ENCODE measurements at places on chromosomes 2 and 18.

DNA sequence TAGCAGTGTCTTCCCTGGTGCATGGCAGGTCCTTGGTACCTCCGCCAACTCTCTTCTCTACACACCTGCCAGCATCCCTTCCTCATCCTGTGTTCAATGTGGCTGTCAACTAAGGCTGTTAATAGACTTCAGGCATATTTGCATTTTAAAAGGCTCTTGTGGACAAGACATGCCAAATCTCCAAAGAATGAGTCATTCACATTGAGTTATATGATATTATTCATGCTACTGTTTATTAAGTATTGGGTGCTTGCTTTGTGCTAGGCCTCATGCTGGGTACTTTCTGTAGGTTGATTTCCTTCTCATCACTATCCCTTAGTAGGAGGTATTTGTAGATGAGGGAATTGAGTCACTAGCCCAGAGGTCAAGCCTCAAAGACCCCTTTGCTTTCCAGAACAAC is 5.2 kb downstream of the MYO1B start:
- DNase-seq, result peak; percentile 48

DNA sequence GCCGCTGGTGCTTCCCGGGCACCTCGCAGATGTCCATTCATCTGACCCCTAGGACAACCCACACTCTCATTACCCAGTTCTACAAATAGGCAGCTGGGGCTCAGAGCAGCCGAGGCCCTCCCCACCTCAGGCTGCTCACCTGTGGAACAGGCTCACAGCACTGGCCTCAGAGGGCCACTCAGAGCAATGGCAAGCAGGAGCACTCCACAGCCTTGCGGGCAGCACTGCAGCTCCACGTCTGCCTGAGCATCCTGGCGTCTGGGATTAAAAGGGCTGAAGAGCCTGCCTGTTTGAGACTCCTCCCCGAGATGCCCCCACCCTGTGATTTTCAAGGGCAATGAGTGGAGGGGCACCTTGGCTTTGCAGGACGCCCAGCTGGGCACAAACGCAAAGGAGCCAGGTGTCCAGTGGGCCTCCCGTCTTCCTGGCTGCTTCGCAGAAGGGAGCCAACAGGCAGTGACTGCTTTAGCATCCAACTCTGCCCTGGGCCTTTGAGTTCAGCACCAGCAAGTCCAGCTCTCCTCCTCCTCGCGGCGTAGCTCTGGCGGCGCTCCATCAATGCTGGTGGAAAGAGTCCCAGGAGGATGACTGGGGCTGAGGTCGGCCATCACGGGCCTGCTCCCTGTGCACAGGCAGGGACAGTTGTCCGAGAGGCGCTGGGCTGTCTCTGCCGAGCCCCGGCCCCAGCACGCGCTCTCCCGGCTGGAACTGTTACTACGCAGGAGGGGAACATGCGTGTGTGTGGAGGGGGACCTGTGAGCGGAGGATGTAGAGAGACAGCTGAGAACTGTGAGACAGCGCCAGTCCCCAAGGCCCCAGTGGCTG is 297.2 kb downstream of the NDUFA10 start:
- no peak for DNase-seq

GRCh38 chr2:9390991-9391390 is 32.3 kb downstream of the ITGB1BP1 start:
- no peak for DNase-seq

- DNase-seq, result peak; percentile 97
These were observed 57.4 kb downstream of the RHBDD1 start for GRCh38 chr2:226893216-226893615.

DNA sequence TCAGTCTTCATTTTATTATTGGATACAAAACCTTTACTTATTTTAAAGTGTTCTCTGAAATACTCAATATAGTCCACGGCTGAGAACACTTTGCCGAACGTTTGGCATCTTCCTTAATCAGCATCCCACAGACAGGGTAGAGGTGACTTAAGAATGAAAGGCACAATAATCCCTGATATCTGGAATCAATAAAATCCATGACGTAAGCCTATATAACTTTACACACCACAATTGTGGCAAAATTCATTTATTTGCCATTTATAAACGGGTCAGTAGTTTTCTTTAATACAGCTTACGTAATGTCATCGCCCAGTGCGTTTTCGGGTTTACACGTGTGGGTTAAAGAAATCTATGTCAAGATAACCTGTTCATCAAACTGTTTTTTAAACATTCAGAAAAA is 1.3 kb downstream of the MGAT4A start:
- DNase-seq, result no peak

DNA sequence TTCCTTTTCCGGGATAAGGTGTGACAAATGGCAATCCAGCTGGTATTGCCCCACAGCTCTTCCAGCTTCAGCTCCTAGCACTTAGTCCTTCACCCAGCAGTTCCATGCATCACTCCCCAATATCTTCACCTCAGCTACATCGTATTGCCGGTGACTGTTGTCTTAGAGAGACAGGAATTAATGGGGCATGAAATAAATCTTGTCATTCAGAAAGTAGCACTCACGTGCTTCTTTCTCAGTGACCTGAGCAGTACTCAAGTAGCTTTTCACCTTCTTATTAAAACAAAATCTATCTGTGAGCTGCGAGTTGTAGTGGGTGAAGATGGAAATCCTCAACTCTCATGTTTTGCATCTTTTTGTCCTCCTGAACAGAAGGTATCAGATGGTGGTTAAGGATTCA is 72.8 kb downstream of the PTH2R start:
- DNase-seq, result no peak

- DNase-seq, result peak; percentile 46
These were observed 132.5 kb downstream of the SPHKAP start for GRCh38 chr2:228048838-228049490.

- no peak for DNase-seq
These were observed 57.7 kb downstream of the ASAP2 start for GRCh38 chr2:9264301-9264700.

DNA sequence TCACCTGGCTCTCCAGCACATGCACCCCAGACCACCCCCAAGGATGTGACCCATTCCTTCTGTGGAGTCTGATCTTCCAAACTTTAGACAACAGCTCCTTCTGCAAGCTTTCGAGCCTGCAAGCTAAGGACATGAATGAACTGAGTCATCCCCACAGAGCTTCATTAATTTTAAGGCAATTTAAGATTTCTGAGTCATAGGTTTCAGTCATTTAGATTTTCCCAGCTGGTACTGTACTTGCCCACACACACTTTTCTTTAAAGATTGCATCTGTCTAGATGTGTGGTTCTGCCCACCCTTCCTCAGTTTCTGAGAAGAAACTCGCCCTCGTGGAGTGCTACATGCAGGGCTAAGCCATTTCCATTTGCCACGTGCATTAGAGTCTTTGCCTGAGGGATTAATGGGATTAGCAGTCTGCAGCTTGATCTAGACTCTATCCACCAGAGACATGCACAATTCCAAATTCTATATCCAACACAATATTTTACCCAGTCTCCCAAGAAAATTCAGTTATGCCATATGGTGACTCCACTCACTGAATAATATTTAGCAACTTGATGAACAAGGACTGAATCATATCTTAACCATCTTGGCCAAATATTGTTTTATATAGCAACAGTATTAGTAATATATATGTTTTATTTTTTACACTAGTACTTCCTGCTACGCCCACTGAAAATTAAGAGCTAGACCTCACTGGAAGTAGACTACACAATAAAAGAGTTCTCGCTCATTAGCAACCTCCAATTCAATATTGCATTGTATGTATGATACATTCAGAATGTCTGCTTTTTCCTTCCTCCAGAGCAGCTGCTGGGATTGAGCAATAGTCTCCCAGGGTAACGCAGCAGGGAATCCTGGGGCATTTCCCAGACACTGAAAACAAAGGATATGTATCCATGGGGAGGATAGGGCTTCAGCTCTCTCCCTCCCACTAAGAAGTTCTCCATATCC is 14.3 kb upstream of the TRIB2 start:
- peak; percentile 91 for DNase-seq

GRCh38 chr2:48131539-48132270 is 225.4 kb upstream of the FBXO11 start:
- peak; percentile 81 for DNase-seq

DNA sequence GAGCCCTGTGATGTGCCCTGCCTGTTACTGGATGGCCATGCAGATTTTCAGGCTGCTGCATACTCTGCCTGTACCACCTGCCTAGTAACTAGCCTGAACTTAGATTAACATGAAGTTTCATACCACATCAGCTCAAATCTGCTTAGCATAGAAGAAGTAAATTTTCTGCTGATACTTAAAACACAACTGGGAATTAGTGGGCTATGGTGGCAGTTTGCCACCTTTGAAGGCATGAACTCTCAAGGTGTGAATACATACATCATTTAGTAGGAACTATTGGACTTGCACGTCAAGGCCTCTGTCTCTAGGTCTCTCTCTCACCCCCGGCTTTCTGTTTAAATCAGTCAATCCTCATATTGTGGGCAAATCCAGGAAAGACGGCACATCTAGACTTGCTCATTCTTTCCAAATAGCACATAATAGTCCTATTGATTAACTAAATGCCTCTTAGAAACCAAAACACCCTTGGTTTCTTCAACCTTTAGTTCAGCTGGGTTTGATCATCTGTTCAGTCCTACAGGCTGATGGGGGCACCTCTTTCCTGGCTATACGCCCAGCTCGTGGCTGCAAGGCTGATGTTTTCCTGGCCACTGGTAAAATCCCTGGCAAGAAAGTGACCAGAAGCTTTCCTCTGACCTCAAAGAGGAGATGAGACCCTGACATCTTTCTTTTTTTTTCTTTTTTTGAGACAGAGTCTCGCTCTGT is 58.4 kb downstream of the ALPK2 start:
- DNase-seq, result no peak

DNA sequence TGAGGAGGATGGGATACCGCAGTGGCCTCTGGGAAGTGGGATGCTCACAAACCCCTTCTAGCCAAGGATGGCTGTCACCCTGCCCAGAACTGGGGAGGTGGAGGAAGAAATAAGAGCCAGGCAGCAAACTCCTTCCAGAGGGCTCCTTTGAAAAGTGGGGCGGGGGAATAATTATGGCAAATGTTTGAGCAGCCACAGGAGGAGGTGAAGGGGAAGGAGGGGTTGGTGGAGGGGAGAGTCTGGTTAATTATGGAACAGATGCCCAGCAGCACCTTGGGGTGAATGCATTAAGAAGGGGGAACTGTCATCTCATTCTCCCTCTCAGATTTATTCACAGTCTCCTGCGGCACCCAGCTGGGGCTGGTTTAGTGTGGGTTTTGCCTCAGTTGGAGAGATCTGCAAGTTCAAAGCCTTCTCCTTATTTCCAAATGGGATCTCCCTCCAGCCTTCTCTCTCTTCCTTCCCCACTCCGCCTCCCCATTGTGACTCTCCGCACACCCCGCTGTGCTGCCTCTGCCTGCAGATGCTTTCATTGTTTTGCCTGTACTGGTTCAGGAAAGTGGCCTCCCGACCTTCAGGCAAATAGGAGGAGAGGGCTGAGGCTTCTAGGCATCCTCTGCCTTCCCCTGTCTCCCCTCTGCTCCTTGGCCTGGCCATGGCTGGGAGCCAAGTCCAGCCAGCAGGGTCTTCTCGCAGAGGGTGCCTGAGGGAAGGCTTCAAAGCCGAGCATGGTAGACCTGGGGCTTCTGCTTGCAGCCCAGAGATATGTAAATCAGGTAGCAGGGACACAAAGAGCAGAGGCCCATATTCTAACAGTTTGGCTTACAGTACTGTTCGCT is 457.2 kb upstream of the MEX3C start:
- no peak for DNase-seq

- DNase-seq, result no peak
These were observed 1096.1 kb upstream of the NRXN1 start for GRCh38 chr2:52128081-52128480.

- DNase-seq, result no peak
These were observed 197.3 kb downstream of the PTPRM start for GRCh38 chr18:7764405-7764804.

DNA sequence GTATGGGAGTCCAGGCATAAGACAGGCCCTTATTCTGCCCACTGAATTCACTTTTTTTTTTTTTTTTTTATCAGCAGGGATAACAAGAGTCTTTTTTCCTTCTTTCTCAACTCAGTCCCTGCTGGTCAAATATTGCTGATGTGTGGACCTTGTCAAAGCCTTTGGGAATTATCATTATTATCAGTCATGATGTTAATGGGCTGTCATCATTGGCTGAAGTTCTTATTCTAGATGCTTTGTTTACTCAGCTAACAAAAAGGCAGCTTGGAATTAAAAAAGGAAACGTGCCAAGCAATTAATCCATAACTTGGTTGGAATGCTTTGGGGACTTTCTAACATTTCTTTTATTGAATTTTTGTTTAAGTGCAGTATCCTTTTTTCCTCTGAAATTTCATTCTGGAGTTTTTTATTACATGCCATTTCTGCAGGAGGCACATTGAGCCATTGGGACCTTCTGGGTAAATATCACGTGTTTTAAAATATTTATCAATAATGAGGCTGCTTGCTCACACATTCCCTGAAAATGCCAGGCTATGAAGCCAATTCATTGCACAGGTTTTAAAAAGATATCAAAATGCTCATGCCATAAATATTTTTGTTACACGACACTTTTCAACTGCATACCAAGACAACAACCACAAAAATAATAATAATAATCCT is 246.3 kb downstream of the TXNL1 start:
- no peak for DNase-seq

DNA sequence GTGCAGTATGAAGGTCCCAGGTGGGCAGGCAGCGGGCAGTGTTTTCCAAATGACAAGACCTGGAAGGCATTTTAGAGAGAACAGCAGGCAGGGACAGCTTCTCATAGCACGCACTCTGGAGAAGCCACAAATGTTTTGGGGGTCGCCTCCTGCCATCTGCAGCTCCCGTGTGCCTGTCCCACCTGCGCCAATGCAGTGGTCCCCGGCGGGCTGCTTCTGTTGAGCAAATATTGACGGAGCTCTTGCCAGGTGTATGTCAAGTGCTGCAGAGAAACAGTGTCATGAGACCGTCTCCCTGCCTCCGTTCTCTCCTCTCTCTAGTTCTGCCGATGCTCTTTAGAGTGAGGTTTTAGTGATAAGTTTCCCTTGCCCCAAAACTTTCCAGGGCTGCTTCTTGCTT is 174.8 kb downstream of the LDLRAD4 start:
- no peak for DNase-seq

GRCh38 chr2:206311026-206311425 is 36.6 kb downstream of the ZDBF2 start:
- no peak for DNase-seq

GRCh38 chr2:173231465-173231864 is 123.2 kb upstream of the CDCA7 start:
- no peak for DNase-seq

- DNase-seq, result no peak
These were observed 89.8 kb upstream of the SMIM21 start for GRCh38 chr18:75517286-75517685.

DNA sequence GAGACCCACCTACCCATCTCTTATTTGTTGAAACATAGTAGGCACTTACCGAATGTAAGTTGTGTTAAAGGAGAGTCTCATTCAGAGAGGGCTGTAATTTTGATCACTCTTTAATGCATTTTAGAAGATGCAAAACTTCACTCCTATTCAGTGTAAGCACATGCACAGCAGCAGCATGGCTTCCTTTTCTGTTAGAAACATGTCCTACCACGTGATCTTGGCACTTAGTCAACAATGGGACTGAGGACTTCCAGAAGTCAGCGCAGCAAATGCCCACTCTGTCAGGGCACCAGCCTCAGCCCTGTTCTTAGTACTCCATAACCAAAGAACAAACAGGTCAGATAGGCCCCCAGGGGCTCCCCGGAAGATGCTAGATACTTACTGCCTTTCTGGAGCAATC is 456.5 kb downstream of the METTL4 start:
- DNase-seq, result no peak
